RWPE1 (cell line): ENCODE measurements at places on chromosomes 4 and X.

DNA sequence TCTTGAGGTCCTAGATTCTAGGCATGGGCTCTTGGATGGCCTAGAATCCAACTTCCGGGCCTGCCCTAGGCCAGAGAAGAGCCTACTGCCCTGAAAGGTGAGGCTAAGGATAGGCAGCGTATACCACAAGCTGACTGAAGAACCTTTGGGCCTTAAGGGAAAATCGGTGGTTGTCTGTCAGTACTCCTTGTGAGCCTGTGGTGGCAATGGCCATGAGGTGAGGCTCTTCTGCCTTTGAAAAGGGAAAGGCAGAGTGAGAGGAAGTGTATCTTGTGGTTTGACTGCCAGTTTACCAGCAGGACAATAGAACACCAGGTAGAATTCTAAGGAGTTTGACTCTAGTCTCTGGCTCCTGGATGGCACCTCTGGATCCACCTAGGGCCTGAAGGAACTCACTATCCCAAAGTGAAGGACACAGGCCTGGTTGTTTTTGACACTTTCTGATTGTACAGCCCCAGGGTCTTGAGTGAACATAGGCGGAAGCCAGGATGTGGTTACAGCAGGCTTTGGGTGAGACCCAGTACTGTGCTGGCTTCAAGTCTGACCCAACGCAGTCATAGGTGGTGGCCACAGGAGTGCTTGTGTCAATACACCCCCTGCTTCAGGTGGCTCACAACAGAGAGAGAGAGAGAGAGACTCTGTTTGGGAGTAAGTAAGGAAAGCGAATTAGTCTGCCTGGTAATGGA, 20.9 kb downstream of the ITIH6 start:
- no peak for DNase-seq

DNA sequence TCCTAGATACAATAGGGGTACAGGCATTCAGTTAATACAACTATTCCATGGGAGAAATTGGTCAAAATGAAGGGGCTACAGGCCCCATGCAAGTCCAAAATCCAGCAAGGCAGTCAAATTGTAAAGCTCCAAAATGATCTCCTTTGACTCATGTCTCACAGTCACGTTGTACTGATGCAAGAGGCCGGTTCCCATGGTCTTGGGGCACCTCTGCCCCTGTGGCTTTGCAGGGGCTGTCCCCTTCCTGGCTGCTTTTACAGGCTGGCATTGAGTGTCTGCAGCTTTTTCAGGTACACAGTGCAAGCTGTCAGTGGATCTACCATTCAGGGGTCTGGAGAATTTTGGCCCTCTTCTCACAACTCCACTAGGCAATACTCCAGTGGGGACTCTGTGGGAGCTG, 12.5 kb upstream of the ASIC5 start:
- no peak for DNase-seq

DNA sequence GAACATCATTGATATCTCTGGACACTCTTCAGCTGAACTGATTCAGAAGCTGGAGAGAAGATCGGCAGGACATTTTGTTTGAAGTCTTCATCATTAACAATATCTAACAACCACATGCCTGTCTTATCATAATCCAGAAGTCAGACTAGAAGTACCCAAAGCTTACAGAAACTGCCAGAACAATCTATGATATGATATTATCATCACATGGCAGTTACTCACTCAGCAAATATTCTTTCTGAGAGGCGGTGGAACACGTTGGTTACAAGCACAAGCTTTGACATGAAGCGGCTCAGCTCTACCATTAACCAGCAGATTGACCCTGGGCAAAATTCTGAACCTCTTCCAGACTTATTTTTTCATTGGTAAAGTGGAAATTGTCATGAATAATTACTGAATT, 69.4 kb upstream of the KIT start:
- DNase-seq = peak; percentile 29

DNA sequence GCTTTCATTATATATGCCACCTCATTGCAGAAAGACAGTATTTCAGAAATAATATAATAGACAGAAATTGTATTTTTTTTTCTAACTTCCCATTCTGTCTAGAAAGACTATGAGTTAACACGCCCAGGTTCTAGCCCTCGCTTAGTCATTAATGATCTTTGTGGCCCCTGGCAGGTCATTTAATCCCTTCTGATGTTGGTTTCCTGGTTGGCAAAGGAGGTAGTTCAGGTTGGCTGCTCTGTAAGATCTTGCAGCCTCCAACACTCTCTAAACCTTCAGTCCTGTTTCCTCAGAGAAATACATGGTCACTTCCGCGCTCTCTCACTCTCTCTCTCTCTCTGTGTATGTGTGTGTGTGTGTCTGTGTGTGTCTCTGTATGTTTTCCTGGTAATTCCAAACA, 156.3 kb upstream of the NOCT start:
- peak; percentile 10 for DNase-seq

DNA sequence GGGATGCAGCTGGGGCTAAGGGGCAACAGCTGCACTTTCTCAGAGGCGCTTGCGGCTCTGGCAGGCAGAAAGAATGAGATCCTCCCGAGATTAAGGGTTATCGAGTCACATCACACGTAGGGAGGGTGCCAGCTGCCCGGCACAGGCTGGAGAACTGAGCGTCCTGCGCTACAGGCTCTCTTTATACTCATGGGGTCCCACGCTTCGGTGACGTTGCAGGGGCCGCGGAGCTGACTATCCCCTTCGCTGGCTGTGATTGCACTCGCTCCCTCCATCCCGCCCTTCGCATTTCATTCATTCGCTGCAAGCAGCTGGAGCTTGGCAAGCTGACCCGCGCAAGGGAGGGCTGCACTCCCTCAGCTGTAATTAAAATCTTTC, at the start of gene TACR3:
TSS of gene TACR3 (minus strand) at position 156 of the 378 bp plus-strand sequence. CDS start 310 bp downstream, outside the sequence.
- DNase-seq = no peak

DNA sequence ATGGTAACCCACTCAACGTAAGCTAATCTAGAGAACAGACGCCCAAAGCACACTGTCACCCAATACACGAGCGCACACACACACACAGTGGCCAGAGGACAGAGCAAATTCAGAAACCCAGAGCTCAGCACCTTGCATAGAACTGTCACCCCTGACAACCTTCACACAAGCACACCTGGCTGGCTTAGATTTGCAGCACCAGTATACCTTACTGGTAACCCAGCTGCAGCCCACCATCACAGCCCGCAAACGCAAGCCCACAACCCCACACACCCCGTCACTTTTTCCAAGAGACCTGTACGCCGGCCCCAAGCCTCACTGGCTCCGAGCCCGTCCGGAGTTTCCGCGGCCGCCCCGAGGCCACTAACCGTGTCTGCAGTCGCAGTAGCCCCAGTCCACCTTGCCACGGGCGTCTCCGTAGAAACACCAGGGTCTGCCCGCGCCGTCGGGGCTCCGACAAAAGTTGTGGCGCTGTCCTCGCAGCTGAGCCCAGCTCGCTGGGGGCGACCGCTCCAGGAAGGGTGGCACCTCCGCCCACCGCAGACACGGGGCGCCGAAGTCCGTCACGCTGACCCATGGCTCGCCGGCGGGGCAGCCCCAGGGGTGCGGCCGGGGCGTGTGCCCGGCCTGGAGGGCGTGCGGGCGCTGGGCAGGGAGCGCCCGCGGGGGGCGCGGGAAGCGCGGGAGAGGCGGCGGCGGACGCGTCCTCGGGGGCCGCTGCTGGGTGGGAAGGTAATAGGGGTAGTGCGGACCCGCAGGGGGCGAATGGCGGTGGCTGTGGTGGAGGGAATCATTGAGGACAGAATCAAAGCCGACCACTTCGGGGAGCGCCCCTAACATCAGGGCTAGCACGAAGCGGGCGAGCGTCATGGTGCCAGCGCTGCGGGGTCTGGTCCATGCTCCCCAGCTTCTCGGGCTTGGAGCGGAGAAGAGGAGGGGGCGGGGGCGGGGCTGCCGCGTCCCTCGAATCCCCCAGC, 664 bp downstream of the PRSS12 start:
- DNase-seq = peak; percentile 7

DNA sequence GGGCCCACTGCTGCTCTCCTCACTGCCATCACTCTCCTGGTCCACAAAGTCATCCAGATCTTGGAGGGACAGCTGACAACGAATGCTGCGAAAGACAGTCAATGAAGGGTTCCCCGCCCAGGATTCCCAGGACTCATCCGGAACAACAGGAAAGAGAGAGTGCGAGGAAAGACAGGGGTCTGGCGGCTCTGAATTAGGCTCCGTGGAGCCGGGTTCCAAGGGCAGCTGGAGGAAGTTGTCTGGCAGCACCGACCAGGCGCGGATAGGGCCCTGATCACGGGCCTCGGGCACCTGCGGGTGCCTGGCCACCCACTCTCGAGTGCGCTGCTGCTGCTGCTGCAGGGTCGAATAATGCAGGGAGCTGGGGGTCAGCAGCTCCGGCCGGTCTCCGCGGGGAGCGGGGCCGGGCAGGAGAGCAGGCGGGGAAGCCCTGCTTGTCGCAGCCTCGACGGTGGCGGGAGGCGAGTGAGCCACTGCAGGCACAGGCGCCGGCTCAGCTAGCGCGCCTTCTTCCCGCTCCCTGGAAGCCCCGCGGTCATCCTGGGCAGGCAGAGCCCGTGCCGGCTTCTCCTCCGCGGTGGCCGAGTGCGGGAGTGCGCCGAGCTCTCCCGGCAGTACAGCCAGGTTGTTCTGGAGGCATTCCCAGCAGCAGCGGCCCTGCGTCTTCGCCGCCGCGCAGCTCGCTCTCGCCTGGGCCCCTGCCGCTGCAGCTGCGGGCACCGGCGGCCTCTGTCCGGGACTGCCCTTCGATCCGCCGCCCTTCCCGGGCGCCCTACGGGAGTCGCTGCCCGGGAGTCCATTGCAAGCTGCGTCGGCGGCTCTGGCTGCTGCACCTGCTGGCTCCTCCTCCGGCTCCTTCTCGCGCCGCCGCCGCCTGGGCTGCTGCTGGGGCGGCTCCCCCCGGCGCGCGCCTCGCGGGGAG, 1.1 kb downstream of the SOWAHB start:
- peak; percentile 36 for DNase-seq

DNA sequence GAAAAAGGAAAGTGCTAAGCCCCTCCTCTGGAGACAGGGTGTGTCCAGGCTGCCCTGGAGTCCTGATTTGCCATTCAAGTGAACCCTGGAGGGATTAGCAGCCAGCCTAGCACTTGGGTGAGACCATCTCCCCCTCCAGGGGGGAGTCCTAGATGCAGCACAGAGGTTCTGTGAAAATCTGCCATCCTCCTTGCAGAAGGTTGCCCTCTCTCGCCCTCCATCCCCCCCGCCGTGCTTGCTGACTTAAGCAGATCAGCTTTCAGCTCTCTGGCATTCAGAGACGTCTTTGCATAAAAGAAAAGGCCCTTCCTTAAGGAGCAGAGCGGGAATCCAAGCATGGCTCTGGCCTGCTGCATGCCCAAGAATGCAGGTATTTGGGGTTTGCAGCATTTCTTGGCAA, 102.1 kb upstream of the SCML1 start:
- no peak for DNase-seq

- DNase-seq = no peak
Observed at GRCh38 chr4:33628296-33628695, 2616.0 kb downstream of the ARAP2 start.

DNA sequence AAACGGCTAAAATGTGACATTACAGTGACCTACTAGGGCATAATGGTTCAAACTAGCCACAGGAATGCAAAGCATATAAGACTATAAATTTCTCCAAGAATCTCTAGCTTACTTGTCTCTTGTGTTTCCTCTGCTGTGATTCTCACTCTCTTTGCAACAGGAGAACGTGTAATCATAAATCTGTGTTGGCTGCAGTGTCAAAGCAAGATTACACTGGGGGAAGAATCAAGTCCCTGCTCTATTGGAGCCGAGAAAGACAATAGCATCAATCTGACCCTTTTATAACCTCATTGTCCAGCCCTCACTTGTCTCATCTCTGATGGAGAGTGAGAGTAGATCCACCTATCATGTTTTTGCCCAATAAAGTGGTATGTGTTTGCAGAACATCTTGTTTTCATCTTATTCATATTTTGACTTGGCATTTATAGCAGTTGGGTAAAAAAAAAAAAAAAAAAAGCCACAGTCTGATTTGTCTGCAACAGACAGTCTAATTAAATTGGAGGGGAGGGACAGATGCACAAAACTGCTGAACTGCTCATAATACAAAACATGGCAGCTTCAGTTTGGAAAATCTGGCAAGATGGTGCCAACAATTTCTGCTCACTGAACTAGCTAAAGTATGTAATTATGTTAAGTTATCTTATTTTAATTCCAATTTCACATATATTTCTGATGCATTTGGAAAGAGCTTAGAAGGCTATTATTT, 165.0 kb upstream of the GABRA2 start:
- DNase-seq = no peak

- no peak for DNase-seq
Observed at GRCh38 chr4:80420638-80421037, 85.1 kb downstream of the CFAP299 start.

DNA sequence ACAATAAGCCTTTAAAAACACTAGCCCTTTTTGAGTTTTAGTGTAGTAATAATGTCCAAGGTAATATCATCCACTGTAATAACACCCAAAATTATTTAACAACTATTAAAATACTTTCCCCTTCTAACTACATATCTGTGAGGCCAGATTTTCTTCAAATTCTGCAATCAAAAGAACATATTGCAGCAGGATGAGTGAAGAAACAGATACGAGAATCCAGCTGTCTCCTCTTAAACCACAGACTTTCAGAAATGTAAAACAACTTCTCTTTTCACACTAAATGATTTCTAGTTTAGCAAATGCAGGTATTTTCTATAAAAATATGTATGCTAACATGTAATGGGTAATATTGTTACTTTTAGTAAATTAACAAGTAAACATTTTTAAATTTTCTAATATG, 148.9 kb downstream of the PRDM5 start:
- DNase-seq = no peak
